ENCODE measurements at places on chromosomes 4 and X. TPM values are rescaled to one million over a fixed set of nuclear protein-coding genes. Genes with fewer than 3 reads are reported as not detected.

DNA sequence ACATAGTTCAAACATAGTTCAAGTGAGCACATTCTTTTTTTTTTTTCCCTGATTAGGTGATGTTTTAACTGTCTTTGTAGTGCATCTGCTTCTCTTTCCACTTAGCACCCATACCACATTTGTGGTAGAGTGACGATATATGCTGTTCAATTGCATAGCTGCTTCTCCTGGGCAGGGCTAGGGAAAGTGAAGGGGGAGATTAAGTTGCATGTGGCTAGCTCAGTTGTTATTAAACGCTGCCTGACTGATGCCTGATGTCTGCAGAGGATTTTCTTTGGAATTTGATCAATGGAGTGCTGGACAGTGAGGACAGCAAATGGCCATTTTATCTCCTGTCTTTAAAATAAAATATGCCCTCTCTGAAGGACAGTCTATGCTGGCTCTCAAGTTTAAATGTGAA is 63.7 kb downstream of the ANK2 start:
- no peaks in the 10 kb centered on the region for H3K36me3 ChIP-seq
- H3K4me3 ChIP-seq, result no peak overlapping the region
- no peak for DNase-seq
- H3K27me3 ChIP-seq, result no peaks in the 10 kb centered on the region

GRCh38 chr4:138689187-138689586 is 326.4 kb upstream of the NOCT start:
- peaks cover 4% of the 10 kb centered on the region for H3K4me1 ChIP-seq
- no peak overlapping the region for H3K27ac ChIP-seq
- no peak for DNase-seq
- H3K27me3 ChIP-seq, result no peaks in the 10 kb centered on the region

DNA sequence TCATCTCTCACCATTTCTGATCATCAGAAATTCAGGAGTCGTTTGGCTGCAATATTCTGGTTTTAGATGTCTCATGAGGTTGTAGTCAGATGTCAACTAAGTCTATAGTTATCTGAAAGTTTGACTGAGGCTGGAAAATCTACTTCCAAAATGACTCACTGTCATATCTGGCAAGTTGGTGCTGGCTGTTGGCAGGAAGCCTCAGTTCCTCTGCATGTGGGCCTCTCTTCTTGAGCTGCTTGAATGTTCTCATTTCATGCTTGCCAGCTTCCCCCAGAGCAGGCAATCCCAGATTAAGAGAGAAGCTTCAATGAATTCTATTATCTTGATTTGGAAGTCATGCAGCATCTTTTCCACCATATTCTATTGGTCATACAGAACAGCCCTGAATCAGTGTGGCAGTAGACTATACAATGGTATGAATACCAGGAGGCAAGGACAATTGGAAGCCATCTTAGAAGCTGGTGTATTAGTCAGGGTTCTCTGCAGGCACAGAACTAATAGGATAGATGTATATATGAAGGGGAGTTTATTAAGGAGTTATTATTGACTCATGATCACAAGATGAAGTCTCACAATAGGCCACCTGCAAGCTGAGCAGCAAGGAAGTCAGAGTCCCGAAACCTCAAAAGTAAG is 46.8 kb upstream of the ELF2 start:
- H3K27ac ChIP-seq, result no peak overlapping the region
- H3K4me3 ChIP-seq, result no peak overlapping the region

GRCh38 chr4:78247536-78248285 is 190.6 kb downstream of the FRAS1 start:
- no peaks in the 10 kb centered on the region for H3K27me3 ChIP-seq
- H3K36me3 ChIP-seq, result peaks cover 18% of the 10 kb centered on the region
- H3K27ac ChIP-seq, result peak overlapping the region; percentile 57

- no peaks in the 10 kb centered on the region for H3K4me1 ChIP-seq
- DNase-seq, result no peak
- H3K27me3 ChIP-seq, result no peaks in the 10 kb centered on the region
- H3K4me3 ChIP-seq, result no peak overlapping the region
- H3K27ac ChIP-seq, result no peak overlapping the region
- no peaks in the 10 kb centered on the region for H3K36me3 ChIP-seq
Observed at GRCh38 chrX:35046660-35047296, 104.2 kb downstream of the FAM47B start.

GRCh38 chrX:17670874-17671273 is 66.4 kb upstream of the SCML1 start:
- peak overlapping the region; percentile 63 for H3K27ac ChIP-seq
- no peak overlapping the region for H3K4me3 ChIP-seq
- H3K27me3 ChIP-seq, result no peaks in the 10 kb centered on the region
- peaks cover 23% of the 10 kb centered on the region for H3K36me3 ChIP-seq

Gene ARX
- 5.8 TPM for total RNA-seq

Gene PTPN13
- 63.1 TPM for total RNA-seq

Gene ITIH6
- total RNA-seq, result not detected

Gene CXCL3
- total RNA-seq, result 1.8 TPM
